NK-92 treated with Interleukin-12 subunit alpha and Interleukin-12 subunit beta, amount 100 ng/mL, for 24 hours (cell line): ENCODE measurements at places on chromosomes 1 and 21.

DNA sequence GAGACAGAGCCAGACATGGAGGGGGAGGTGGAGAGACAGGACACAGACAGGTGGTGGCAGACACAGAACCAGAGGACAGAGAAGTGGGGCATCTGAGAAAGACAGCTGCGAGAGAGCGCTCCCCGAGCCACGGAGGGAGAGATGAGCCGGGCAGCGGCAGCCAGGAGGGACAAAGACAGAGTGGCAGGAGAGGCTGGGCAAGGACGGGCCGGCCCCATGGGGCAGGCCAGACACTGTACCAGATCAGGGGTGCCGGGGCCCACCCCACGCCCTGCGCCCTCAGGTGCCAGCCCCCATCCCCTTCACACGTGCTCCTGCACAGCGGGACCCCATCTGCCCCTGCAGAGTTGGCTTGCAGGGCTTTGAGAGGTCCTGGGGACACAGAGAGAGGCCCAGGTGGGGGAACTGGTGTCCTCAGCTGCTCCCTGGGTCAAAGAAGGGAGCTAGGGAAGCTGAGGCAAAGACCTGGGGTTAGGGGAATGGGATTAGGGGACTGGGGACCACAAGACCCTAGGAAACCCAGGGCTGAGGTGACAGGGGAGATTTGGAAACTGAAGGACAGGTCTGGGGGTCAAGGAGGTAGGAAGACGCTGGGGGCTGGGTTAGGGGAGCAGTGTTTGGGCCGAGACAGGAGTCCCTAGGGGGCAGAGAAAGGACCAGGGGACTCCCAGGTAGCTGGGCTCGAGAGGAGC, 643 bp downstream of the FNDC5 start:
- DNase-seq: no peak

DNA sequence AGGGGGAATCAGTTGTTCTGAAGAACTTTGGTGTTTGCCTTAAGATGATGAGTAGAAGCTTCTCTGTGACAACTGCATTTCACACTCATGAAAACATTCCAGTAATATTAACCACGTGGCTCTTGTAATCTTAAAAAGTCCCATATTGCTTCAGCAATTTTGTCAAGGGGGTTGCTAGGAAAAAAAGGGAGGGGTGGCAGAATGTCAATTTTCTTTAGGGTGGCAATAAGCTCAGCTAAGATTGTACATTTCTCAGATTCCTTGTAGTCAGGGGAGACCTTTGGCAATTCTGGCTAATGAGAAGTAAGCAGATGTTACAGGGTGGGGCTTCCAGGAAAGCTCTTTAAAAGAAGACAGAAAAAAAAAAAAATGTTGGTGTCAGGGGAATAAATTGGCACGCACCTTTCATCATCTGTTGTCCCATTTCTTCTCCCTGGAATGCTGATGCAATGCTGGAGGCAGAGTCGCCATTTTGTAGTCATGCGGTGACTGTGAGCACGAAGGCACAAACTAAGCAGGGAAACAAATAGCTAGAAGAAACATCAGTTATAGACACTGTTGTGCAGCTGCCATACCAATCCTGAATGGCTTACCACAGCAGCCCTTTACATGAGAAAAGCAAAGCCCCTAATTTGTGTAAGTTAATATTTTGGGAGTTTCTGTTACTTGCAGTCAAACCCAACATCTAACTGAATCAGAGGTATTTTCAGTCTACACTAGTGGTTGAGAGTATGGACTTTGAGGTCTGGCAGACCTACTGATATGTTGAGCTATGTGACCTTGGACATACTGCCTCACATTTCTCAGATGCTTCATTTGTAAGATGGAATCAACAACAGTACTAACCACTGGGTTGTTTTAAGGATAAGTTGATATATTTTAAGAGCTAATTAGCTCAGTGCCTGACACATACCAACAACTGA, 56.1 kb upstream of the MRPS6 start:
- no peak for DNase-seq

GRCh38 chr1:3692598-3692997, 40.3 kb downstream of the TP73 start:
- DNase-seq: no peak

- no peak for DNase-seq
Measured at GRCh38 chr21:39523915-39524314, 72.1 kb downstream of the SH3BGR start.

GRCh38 chr1:237684236-237684635, 206.5 kb downstream of the ZP4 start:
- DNase-seq: no peak

DNA sequence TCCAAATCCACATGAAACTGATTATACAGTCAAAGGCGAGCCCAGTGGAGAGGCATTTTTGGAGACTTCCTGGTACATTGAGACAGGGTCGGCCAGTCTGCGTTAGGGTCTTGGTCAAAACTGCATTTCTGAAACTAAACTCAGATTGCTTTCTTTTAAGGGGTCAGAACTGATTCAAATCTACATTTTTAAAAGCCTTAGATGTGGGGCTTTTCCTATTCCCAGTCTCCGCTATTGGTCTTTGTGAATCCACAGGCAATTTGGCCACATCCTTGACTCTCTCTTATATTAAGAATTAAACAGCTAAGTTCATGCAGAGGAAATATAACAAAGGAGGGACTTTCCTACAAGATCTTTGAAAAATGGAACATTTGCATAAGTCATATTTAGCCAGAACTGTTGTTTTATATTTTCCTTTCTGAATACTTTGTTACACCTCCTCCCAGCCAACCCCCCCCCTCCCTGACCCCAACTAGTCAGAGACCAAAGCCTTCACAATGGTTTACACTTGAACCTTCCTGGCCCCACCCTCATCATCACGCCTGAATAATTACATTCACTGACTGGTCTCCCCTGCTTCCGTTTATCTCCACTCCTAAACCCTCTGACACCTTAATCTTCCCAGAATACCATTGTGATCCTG, 30.9 kb downstream of the SELL start:
- no peak for DNase-seq

GRCh38 chr21:32366191-32366590, 26.6 kb downstream of the URB1 start:
- no peak for DNase-seq

DNA sequence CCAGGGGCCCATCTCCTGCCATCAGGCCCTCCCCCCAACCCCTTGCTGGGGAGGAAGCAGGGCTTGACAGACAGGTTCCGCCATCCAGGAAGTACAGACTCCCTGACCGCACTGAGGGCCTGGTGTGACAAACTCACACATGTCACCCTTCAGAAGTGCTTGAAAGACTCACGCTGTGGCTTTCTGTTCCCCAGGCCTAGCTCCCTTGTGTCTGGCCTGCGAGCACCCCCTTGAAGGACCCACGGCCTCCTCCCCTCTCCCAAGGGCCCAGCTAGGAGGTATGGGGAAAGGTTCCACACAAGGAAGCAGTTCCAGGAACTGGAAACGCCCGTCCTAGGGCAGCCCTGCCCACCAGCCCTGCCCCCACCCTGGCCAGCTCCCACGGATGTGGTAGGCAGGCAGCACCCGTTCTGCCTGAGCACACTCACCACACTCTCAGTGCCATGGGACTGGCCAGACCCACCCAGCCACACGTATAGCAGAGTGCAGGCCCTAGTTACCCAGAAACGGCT, 26.7 kb downstream of the SLC2A1 start:
- peak; percentile 89 for DNase-seq

DNA sequence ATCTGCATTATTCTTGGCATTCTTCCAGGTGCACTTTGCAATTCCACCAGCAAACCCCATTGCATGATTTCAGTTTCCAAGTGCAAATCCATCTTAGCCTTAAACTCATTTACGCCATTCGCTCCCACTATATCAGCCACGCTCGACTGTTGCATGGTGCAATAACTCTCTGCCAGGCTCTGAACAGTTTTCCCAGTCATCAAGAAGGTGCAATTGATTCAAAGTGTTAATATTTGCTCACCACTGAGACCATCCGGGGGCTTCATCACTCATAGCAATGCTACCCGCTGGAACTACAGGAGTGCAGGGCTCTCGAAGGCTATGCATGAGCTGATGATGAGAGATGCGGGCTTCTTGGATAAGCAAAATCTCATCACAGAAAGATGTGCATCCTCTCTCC, 488.2 kb downstream of the OMA1 start:
- DNase-seq: no peak

- no peak for DNase-seq
Measured at GRCh38 chr1:234973426-234974250, 155.0 kb downstream of the TOMM20 start.
